ENCODE measurements at places on chromosomes 5 and 9.

DNA sequence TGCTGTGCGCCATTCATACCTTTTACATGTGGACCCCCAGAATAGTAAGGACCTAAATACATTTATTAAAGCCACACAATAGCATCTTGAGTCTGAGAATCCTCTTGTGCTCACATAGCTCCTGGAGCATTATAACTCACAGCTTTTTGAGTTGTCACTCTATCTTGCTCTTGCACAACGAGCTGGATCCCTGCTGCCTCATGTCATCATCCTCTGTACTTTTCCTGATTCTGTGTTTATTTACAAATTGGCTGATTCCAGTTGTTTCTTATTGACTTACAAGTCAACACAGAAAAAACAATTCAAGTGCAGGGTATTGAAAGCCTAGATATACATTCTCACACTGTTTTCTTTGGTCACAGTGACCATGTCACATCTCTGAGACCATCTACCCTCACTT lies 112.9 kb downstream of the SLC1A3 start:
- no peak for DNase-seq

DNA sequence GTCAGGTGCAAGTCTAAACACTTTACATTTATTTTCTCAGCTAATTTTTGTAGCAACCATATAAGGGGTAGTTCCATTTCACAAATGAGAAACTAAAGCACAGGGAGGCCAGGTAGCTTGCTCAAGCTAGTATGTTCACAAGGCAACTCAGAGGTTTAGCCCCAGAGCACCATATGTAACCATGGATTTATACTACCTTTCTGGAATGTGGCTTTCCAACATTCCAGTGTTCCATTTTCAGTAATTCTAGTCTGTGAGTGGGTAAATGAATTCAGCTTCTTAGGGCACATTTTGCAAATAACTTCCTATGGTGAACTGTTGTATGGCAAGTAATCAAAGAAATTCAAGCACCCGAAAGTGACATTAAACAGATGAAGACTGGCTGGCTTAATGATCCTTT lies 25.0 kb upstream of the CAST start:
- DNase-seq: no peak

- peak; percentile 74 for DNase-seq
Observed at GRCh38 chr5:16057277-16057676, 122.3 kb downstream of the MARCHF11 start.

DNA sequence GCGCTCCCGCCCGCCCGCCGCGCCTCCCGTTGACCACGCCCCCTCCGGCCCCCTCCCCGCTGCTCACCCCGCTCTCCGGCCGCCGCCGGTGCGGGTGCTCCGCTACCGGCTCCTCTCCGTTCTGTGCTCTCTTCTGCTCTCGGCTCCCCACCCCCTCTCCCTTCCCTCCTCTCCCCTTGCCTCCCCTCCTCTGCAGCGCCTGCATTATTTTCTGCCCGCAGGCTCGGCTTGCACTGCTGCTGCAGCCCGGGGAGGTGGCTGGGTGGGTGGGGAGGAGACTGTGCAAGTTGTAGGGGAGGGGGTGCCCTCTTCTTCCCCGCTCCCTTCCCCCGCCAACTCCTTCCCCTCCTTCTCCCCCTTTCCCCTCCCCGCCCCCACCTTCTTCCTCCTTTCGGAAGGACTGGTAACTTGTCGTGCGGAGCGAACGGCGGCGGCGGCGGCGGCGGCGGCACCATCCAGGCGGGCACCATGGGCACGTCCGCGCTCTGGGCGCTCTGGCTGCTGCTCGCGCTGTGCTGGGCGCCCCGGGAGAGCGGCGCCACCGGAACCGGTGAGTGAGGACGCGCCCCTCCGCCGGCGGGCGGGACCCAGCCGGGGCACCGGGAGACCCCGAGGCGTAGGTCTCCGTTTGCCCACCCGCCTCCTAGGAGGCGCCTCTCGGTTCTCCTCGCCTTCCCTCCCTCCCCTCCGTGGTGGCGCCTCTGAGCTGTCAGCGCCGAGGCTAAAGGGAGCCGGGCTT lies at the start of gene VLDLR:
Gene VLDLR, plus strand, starts transcription at position 66 of the 739 bp plus-strand sequence. Its CDS starts 403 bp downstream, at position 469.
- DNase-seq: peak; percentile 51

DNA sequence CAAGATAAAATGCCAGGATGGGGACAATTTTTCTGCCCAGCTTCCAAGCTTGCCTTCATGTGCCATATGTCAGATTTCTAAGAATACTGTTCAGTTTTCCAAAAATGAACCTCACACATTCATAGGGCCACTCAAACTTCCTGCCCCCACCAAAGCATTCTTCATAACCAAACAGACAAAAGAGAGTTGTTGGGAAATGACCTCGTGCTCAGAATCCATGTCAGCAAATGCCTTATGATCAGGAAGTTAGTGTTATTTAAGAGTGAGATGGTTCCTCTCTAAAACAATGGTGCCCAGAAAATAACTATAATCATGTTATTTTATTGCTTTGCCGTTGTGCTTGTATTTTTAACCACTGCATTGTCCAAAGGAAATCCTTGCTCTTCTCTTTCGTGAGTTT lies 208.2 kb downstream of the ZNF608 start:
- DNase-seq: no peak

DNA sequence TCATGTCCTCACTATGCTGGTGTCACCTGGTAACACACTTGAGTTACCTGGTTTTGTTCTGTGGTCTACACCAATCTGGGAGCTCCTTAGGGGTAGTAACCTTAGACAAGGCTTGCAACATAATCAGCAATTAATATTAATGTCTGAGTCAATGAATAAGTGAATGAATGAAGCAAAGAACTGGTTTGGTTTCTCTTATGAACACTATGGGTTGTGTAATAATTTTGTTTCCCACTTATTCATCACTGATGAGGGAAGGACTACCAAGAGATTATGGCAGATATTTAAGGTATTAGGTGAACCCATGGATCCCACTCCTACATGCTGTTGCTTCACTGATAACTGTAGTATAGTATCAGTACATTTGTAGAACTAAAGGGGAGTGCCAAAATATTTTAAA lies 116.0 kb downstream of the SLC12A2 start:
- no peak for DNase-seq

GRCh38 chr5:21919414-21920022 lies 933.6 kb downstream of the CDH12 start:
- DNase-seq: no peak

DNA sequence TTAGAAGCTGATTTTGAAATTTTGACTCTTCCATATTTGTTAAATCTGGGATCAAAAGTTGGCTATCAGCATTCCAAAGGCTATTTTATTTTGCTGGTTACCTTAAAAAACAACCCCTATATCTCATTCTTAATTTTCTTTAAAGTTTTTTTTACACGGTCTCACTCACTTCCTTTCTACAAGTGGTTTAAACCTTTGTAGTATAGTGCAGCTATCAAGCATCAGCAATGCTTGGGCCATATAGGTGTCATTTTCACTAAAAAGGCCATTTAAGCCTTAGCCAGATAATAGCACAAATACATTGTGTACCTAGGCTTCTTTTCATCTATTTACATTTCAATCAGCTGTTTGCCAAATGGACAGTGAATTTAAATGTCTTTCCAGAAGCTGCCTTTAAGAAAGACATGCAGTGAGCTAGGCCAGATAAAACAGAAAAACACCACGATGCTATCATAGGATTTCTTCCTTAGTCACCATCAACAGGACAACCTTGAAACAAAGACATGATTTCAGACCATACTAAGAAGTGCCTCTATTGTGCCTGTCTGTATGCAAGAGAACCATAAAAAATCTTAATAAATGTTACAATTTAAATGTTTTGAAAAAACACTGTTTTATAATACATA lies 104.2 kb downstream of the RAPGEF6 start:
- no peak for DNase-seq

GRCh38 chr9:18689921-18690320 lies 216.0 kb downstream of the ADAMTSL1 start:
- DNase-seq: no peak

- DNase-seq: no peak
Observed at GRCh38 chr9:123191680-123192079, 76.7 kb downstream of the STRBP start.

DNA sequence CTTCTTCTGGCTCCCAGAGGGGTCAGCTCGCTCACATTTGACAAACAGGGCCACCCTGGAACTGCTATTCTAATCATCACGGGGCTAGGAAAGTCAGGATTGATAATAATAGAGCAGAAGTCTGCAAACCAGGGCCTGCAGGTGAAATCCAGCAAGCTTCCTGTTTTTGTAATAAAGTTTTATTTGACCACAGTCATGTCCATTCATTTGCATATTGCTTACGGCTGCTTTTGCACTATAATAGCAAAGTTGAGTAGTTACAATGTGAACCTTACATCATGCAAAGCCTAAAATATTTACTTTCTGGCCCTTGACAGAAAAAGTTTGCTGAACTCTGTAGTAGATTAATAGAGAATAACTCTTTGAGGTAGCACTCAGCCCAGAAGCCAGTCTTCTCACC lies 63.2 kb upstream of the CTXN3 start:
- no peak for DNase-seq

DNA sequence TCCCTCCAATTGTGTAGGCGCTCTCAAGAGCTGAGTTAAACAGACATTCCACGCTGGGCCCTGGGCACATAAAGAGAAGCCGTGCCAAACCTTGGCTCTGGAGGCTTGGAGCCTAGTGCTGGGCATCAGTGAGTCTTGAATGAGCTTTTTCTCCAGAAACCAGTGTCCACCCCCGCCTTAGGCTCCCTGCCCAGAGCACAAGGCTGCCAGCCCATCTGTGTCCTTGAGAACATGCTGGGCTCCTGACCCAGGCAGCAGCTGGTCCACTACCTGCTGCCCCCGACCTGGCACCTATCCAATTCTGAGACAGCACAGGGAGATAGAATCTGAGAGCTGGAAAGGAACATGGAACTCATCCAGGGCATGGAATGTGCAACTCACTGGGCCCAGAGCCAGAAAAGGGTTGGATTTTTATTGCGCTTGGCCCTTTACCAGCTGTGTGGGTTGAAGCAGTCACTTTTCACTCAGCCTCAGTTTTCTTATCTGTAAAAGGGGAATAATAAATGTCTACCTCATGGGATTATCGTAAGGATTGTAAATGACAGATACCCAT lies 92.4 kb upstream of the CPLX2 start:
- peak; percentile 21 for DNase-seq

- DNase-seq: no peak
Observed at GRCh38 chr5:170345971-170346370, 43.2 kb downstream of the KCNMB1 start.

DNA sequence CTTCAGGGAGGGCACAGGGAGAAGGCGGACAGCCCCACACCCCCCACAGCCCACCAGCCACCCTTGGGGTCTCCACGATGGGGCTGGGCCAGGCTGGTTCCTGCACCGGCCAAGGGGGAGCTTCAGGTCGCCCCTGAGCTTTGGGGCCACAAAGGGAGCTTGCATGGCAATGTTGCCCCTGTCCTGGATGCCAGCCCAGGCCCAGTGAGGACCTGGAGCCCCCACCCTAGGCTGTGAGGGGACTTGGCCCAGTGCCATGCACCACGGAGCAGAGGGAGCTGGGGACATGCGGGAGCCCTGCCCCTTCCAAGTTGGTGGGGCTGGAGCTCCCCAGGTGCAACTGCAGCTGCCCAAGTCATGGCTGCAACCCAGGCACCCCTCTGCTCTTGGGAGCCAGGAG lies 18.4 kb downstream of the TMEM38B start:
- no peak for DNase-seq

- no peak for DNase-seq
Observed at GRCh38 chr9:114055061-114055460, 23.0 kb downstream of the AMBP start.

- DNase-seq: no peak
Observed at GRCh38 chr5:77103457-77103856, 16.4 kb upstream of the ZBED3 start.

GRCh38 chr5:14728459-14728938 lies 64.0 kb downstream of the OTULIN start:
- no peak for DNase-seq

GRCh38 chr9:22446589-22446949 lies at the start of gene DMRTA1:
TSS of gene DMRTA1 (plus strand) at chr9:22446824. CDS start at chr9:22447066, 242 bp downstream.
- DNase-seq: peak; percentile 71

GRCh38 chr9:13513286-13513685 lies 233.8 kb upstream of the MPDZ start:
- peak; percentile 10 for DNase-seq

GRCh38 chr5:43620944-43621505 lies 18.0 kb downstream of the NNT start:
- DNase-seq: no peak

- no peak for DNase-seq
Observed at GRCh38 chr9:512555-513272, 298.0 kb downstream of the DOCK8 start.

GRCh38 chr5:100188778-100189177 lies 346.4 kb upstream of the FAM174A start:
- no peak for DNase-seq

DNA sequence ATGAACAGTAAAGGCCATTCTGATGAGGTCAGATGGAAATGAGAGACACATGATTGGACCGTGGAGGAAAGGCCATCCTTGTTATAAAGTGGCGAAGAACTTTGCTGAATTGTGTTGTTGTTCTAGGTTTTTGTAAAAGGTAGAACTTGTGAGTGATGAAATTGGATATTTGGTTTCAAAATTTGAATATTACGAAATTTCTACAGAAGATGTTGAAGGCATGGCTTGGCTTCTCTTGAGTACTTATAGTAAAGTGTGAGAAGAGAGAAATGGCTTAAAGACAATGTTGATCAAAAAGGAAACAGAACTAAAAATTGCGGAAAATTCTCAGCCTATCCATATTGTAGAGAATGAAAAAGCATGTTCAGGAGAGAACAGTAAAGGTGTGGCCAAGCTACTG lies 166.6 kb upstream of the S1PR3 start:
- DNase-seq: no peak

- no peak for DNase-seq
Observed at GRCh38 chr5:23507278-23507685, at the start of gene PRDM9. TSS of gene PRDM9 (plus strand) at chr5:23507609. CDS start at chr5:23509034, 1,425 bp downstream.

DNA sequence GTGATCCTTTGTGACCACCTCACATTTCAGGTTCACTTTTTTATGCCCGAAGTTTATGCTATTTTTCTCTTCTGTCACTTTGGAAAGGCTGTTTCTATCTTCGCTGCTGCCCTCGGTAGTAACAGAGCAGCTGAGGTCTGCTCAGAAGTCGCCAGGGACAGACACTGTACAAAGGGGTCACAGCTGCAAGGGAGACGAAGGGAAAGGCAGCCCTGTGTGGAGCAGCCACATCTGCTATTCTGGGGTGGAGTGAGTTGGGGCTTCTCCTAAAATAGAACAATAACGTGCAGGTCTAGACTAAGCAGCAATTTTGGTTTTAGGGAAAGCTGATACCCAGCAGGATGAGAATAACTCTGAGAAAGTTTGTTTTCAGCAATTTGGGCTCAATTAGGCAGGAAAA lies 72.5 kb downstream of the ACTL7B start:
- no peak for DNase-seq

DNA sequence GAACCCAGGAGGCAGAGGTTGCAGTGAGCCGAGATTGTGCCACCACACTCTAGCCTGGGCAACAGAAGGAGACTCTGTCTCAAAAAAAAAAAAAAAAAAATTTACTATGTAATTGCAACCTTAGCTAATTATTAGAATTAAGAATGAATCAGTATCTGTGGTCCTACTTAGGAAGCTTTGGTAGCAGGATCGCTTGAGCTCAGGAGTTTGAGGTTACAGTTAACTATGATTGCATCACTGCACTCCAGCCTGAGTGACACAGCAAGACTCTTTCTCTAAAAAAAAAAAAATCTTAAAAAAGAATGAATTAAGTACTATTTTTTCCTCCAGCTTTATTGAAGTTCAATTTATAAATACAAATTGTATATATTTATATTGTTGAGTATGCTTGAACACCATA lies 16.7 kb downstream of the NDUFAF2 start:
- DNase-seq: peak; percentile 13

- peak; percentile 94 for DNase-seq
Observed at GRCh38 chr5:98108497-98108896, 665.0 kb upstream of the RGMB start.

Data from EL (cell line).